ENCODE measurements at places on chromosomes 4 and X.

- no peak for DNase-seq
Observed at GRCh38 chr4:105350859-105351490, 122.9 kb downstream of the PPA2 start.

DNA sequence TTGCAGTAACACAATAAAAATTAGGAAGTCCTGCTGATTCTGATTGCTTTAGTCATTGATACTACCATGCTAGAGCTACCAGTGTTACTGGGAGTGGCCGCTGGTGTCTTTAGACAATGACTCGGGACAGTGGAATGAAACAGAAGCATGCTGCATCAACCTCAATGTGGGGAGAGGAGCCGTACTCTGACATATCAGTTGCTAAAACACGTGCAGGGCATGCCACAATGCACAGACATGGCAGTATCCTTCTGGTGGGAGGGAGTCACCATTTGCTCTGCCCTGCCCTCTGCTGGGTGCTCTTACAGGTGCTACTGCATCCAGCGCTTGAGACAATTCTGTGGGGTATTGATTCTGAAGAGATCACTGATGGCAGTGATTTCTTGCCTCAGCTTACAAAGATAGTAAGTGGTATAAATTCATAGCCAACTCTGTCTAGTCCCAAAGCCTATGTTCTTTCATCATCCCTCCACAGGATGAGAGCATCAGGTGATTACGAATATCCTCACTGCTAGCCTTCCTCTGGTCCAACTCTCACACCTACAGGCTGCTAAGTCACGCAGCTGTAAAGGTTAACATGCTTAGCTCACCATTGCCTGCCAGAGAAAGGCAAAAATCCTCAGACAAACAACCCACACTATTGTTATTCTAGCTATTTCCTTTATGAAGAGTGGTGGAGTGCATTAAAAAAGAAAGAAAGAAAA lies 43.7 kb downstream of the NSG1 start:
- DNase-seq: no peak

GRCh38 chr4:134276476-134276875 lies 74.9 kb upstream of the PABPC4L start:
- DNase-seq: no peak

DNA sequence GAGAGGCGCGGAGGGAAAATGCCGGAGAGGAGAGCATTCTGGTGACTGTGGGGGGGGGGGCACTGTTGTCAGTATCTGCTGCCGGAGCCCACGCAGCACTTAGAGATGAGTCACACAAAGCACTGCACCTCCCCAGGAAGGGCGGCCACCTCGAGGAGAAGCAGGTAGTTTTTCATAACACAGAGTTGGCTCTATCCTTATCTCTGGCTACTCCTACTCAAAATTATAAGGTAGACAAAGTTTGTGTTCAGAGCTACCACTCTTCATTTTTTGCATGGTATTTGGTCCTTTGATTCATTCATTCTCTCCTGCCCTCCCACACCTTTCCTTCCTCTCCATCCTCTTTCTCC lies 76.2 kb upstream of the SCOC start:
- DNase-seq: no peak

GRCh38 chrX:110327336-110327735 lies 9.5 kb upstream of the AMMECR1 start:
- DNase-seq: no peak

DNA sequence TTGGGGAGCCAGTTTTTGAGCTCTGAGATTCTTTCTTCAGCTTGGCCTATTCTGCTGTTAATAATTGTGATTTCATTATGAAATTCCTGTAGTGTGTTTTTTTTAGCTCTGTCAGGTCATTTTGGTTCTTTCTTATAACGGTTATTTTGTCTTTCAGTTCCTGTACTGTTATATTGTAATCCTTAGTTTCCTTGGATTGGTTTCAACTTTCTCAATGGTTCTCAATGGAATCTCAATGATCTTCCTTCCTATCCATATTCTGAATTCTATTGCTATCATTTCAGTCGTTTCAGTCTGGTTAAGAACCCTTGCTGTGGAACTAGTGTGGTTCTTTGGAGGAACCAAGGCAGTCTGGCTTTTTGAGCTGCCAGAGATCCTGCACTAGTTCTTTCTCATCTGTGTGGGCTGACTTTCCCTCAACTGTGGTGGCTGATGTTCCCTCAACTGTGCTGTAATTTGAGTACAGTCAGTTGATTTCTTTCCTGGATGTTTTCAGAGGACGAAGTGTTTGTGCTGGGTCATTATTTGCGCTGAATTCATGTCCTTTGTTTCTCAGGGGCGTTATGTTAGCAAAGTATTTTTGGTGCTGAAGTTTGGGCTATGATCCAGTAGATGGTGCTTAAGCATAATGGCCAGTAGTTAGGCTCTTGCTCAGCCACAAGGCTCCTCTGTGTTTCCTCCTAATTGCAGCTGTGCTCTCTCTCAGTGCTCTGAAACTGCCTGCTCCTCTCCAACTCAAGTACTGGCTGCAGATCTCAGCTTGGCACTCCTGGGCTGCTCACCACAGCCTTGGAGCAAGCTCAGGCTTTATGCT lies 27.5 kb downstream of the ENPEP start:
- no peak for DNase-seq

DNA sequence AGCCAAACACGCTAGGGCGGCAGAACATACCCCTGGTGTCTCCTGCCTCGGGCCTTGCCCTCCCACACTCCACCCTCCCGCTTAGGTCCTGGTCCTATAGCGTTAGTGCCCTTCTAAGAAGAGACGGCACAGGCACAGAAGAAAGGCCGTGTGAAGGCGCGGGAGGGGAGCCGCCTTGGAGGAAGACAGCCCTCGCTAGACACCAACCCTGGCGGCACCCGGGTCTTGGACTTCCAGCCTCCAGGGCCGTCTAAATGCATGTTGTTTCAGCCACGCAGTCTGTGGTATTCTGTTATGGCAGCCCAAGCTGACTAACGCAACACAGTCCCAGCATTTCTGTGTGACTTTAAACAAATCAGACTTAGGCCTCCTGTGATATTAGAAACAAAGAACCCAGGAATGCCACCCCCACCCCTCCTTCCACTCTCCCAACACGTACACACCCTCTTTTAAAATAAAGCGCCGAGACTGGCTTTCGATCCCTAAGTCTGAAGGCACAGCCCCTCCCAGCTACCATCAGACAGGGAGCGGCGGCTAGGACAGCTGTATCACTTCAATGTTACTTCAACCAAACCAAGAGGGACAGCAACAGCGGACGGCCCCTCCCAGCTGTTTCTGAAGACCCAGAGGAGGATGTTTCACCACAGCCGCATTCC lies 128.0 kb downstream of the AFAP1 start:
- DNase-seq: no peak

DNA sequence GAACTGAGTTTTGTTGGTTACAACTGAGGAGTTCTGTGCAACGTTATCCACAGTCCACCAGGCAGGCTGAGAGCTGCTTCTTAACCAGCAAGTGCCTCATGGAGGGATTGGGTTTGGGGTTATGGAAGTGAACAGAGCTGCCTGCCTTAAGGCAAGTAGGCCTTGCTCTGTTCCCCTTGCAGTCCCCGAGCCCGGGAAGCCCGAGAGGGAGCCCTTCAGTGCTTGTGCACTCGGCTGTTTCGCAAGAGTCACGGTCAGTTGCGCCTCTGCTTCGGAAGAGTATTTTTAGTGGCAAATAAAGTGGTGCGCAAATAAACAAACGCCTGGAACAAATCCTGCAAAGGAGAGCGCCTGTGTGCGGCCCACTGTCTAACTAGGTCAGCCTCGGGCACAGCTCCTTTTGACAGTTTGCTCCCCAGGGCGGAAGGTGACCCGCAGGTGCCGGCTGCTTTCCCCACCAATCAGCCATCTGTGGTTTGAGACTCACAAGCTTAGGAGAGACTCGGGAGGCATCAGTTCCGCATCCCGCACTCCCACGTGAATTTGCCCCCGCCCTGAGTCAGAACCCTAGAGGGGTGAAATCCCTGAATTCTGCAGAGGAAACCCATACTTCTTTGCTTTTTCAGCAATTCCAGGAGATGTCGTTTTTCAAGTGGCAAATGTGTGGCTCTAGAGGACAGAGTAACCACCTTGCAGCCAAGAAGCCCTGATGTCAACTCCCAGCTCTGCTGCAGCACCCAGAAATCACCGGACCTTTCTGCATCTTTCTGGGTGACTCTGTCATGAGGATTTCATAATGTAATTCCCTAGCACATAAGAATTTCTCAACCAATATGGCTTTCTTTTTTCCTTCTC lies 56.8 kb downstream of the LGI2 start:
- peak; percentile 17 for DNase-seq

GRCh38 chr4:177484613-177485021 lies 42.4 kb upstream of the AGA start:
- no peak for DNase-seq

DNA sequence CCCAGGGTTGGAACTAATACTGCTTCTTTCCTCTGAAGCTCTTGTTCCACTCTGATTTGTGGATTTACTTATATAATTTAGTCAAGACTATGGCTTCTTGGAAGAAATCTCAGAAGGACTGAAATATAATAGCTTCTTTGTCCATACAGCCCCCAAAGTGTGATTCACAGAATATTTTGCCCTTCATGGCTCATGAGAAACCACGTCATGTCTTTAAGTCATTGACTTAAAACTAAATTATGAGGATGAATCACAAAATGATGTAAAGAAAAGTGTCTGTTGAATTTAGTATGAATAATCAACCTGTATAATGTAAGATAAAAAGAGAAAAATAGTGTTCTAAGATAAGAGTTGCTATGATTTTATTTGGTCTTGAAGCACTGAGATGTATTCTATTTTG lies 43.3 kb upstream of the AGA start:
- no peak for DNase-seq

- DNase-seq: no peak
Observed at GRCh38 chrX:150989420-150989819, 6.3 kb downstream of the HMGB3 start.

GRCh38 chr4:170388255-170388654 lies 298.5 kb upstream of the AADAT start:
- no peak for DNase-seq

DNA sequence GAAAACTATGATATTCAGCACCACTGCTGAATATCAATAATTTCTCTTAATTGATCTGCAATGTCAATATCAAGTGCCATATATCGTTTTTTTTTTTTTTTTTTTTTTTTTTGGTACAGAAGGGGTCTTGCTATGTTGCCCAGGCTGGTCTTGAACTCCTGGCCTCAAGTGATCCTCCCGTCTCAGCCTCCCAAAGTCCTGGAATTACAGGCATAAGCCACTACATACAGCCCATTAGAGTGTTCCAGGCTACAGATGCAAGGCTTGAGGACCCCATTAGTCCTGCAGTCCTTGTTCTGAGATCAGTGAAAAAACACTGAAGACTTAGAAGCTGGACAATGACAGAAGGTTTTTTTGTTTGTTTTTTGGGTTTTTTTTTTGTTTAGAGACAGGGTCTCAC lies 48.3 kb downstream of the PPP3CA start:
- no peak for DNase-seq

DNA sequence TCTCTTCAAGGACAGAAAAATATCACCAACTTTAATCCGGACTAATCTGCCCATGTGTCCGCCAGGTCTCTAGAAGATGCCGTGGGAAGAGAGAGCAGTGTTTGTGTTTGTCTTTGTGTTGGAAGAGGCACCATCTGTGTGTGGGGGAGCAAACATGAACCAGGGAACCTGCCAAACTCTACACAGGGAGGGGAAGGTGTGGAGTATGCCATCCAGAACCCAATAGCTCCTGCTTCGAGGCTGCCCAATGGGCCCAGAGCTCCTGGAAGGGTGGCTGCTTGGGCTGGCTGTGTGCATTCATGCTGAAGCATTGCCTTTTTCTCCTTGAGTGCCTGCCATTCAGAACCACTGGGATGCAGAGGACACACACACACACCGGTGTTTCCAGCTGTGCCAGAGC lies 536.2 kb downstream of the MID1IP1 start:
- DNase-seq: no peak

DNA sequence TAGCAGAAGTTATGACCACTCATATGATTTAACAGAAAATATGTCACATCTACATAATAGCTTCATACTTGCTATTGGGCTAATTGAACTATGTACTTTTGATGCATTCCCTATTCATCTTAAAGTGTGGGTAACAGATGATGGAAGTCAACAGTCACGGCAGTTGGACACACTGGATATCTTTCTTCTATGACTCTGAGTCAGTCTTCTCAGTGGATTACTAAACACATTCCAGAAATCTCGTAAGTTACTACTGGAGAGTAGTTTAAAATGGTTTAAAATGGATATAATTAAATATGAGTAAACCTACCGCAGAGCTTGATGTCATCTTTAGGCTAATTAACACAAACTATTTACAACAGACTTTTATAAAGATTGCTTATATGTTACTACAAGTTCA lies 30.1 kb upstream of the CFAP299 start:
- no peak for DNase-seq

- DNase-seq: no peak
Observed at GRCh38 chrX:102599951-102600579, 750 bp downstream of the ARMCX5 start.

DNA sequence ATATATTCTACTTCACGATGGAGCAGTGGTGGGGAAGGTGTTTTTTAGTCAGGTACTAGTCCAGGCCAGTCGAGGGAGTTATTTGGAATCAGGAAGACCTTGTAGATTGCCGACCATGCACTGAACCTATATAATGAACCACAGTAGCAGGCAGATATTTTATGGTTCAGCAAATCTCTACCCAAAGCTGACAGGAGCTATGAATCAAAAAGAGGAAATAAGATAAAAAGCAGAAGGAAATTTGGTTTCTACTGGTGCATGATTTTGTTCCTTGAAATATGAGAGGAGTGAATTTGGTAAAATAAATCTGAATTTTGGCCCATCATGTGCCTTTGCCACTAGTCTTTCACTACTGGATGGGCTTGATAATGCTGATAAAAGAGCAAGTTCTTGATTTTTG lies 924.3 kb upstream of the DIAPH2 start:
- DNase-seq: no peak

DNA sequence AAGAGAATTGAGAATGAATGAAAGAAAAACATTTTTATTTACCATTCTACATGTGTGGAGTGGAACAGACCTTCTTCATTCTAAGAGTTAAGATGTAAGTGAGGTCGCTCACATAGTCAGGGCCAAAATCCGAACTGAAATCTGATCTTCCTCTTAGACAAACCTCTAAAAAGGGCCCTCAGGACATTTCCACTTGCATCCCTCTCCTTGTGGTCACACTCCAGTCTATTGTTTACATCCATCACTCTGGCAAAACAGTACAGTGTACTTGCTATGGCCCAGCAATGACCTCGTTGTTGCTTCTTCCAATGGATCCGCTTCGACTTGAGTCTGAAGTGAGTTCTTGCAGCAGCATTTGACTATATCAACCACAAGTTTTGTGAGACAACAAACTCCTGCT lies 54.2 kb downstream of the MOSPD2 start:
- no peak for DNase-seq

DNA sequence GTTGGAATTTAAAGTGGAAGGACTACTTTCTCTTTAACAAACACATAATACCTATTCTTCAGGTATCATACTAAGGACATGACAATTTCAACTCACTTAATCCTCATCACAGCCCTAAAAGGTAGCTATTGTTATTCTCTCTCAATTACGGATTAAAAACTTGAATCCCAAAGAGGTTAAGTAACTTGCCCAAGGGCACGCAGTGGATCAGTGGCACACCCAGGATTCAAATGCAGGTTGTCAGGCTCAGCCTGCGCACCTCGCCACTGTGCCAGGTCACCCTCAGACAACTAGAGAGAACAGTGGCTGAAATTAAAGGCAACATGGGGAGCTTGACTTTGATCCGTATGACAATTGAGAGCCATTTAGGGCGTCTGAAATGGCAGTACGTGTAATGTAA lies 67.6 kb downstream of the MFAP3L start:
- no peak for DNase-seq

GRCh38 chrX:12249997-12250396 lies 111.7 kb downstream of the FRMPD4 start:
- DNase-seq: no peak

- no peak for DNase-seq
Observed at GRCh38 chr4:139300431-139301112, 733 bp upstream of the NAA15 start.

GRCh38 chr4:85815796-85816459 lies 341.0 kb downstream of the ARHGAP24 start:
- no peak for DNase-seq

Data from ascending aorta (tissue), 2 donors.